ENCODE measurements at places on chromosomes 2 and 18.

- no peak for DNase-seq
Measured at GRCh38 chr2:203891474-203891873, 23.9 kb downstream of the CTLA4 start.

DNA sequence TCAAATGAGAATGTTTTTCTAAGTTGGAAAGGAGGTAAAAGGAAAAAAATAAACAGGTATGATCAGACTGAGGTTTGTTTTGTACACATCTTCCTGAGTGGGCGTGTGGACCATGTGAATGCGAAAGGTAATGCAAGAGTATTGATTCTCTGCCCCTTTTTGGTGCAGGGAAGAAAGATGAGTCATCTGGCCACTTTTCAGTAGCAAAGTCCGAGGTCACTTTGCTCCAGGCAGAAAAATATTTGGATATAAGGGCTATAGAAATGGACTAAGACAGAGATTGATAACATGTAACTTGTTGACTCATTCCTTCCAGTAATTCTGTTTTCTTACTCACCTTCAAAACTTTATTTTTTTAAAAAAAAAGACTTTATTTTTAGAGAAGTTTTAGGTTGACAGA, 130.5 kb downstream of the DSEL start:
- no peak for DNase-seq

DNA sequence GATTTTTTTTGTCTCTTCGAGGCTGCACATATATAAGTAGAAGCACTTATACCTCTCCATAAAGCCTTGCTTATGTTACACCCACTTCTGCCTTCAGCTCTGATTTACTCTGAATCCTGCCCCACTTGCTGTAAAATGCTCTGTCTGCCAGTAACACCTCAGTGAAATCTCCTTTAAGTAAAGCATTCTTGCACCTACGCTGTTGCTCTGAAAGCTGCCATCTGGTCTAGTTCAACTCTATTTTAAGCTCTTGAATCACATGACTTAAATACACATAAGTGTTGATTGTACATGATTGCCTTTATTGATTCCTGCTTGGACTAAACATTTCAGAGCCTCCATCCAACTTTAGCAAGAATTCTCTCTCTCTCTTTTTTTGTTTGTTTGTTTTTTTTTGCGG, 609.0 kb upstream of the CELF4 start:
- no peak for DNase-seq

GRCh38 chr18:58958628-58959027, 94.0 kb downstream of the ZNF532 start:
- DNase-seq = no peak

DNA sequence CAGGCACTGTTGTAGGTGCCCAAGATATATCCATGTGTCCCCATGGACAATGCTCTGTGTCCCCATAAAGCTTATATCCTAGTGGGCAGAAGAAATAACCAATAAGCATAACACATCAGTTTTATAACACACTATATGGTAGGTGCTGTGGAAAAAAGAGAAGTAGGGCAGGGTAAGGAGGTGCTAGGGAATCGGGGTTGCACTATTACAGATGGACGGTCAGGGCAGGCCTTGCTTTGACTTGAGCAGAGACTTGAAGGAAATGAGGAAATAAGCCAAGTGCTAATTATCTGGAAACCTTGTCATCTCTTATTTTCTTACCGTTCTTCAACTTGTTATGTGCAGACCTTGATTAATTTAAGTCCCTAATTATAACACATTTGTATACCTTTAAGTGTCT, 82.0 kb downstream of the PHLPP1 start:
- DNase-seq = no peak

- no peak for DNase-seq
Measured at GRCh38 chr2:199441759-199442158, 16.0 kb downstream of the SATB2 start.

DNA sequence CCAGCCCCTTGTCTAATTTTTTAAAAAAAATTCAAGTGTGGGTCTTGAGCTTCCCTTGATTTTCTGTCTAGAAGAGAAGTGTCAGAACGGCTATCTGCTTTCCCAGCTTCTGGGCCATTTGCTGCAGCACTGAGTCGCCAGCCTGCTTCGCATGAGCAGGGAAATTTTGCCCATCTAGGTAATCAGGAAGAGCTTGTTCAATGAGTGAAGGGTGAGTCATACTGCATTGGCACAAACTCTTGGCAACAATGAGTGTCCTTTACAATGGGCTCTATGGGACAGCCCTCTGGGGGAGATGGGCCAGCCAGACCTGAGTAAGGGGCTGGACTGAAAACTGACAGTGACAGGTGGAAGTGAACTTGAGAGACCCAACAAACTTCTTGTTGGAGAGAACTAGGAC, 2.4 kb upstream of the RNF144A start:
- no peak for DNase-seq

DNA sequence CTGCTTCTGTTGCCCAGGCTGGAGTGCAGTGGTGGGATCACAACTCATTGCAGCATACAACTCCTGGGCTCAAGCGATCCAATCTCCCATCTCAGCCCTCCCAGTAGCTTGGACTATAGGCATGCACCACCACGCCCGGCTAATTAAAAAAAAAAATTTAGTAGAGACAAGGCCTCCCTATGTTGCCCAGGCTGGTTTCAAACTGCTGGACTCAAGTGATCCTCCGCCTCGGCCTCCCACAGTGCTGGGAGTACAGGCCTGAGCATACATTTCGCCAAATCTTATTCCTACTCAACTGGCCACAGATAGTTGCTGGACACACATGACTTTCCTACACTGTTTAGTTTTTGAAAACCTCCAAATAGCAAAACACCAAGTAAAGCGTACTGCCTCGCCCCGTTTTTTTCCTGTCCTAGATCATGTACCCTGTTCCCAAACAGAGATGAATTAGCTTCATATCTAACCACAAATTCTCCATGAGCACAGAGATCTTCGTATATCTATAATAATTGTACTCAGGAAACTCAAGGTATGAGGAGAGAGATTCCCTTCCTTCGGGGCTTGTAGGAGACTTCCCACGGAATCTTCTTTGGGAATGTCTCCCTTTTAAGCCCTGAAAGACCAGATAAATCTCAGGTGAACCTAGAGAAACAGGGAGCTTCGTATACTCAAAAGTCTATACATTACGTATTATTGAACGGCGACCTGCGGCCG, 598 bp upstream of the C2orf69 start:
- DNase-seq = no peak

DNA sequence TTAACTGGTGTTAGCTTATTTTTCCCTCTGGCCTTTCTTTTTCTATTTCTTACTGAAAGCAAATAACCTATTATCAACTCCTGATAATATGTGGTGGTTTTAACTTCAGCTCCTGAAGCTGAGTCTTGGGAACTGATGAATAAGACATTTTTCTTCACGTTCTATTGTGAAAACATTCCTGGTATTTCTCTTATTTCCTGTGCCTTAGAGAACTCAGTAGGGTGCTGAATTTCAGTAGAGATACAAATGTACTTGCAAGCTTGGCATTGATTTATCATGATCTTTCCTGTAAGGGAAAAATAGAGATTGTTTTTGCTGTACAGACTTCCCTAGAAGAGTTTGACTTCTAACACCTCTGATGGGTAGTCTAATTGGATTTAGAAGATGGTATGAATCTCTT, 52.8 kb upstream of the DCC start:
- DNase-seq = no peak

DNA sequence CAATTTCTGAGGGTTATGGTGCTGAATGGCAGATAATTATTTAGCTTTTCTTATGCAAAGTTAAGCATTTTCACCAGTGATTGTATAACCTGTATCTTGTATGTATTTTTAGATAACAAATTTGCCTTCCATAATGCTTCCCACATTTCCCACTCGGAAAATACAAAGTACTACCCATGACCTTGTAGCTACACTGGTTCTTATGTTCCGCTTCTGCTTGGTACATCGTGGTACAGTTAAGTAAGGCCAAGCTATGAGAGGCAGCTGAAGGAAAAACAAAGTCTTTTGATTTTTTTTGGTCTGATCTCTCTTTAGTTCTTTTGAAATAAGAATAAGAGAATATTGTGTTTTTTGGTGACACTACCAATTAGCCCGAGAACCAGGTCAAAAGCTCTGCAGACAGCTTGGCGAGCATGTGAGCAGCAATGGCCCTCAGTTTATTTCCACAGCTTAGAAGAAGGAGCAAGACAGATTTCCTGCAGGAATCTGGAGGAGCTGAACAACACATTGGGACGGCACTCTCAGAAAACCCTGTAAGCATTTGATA, 26.8 kb downstream of the SH3YL1 start:
- DNase-seq = no peak

DNA sequence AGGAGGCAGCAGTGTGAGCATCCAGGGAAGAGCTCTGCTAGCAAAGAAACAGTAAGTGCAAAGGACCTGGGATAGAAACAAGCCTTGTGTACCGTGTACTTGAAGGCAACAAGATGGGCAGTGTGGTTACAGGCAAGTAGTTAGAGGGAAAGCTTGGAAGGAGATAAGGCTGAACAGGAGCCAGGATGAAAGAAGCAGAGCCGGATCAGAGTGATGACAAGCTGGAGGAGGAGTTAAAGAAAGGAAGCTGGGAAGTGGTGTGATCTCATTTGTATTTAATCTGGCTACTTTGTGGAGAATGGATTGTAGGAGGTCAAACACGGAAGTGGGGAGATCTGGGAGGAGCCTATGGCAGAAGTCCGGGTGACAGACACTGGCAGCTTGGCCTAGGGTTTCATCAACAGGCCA, 44.7 kb upstream of the VPS54 start:
- no peak for DNase-seq

DNA sequence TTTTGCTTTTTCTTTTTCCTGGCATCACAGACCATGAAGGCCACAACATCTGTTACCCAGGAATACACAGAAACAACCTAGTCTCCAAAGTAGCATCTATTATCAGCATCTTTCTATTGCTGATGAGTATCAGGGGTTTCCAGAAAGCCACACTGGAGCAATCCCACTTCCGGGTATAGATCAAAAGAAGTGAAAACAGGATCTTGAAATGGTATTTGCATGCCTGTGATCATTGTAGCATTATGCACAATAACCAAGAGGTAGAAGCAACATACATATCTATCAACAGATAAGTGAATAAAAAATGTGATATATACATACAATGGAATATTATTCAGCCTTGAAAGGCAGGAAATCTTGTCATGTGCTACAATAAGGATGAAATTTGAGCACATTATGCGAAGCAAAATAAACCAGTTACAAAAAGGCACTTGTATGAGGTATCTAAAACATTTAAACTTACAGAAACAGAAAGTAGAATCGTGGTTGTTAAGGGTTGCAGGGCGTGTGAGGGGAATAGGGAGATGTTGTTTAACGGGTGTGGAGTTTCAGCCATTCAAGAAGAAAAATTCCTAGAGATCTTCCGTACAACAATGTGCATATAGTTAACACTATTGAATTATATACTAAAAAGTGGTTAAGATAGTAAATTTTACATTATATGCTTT, 115.1 kb downstream of the KCNE4 start:
- DNase-seq = no peak

- no peak for DNase-seq
Measured at GRCh38 chr18:25167612-25168410, 184.2 kb downstream of the ZNF521 start.

DNA sequence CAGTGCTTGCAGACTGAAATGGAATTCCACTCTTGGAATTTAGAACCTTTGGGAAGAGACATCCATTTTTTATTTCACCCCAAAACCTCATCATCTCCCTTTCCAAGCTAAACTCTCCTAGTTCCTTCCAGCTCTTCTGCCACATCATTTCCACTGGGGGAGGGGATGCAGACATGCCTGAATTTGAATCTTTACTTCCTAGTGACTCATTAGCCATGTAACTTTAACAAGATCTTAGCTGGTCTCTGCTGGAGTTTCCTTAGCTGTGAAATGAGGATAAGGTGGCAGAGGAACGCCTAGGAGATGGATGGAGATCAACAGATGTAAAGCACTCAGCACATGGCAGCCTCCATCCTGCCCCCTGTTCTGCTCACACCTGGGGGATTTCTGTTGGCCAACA, 266.8 kb downstream of the EN1 start:
- DNase-seq = no peak

DNA sequence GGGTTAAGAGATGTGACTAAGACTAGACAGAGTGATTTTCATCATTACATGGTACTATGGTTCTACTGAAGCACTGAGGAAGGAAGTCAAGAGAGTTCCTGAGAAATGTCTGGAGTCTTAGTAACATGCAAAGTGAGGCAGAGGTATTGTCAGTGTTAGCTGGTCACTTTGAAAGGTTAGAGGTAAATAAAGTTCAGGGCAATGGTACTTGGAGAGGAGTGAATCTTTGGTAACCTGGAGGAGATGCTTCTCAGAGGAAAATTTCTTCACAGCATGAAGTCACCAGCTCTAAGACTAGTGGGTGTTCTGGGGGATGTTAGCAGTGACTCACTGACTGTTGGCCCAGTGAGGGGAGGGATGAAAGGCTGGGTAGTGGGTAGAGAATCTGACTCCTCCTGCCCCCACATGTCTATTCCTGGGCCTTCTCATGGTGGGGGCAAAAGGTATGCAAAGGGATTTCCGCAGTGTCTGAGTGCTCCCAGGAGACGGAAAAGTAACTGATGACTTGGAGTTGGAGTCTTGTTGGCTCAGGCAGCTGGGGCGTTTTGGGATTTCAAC, 23.3 kb upstream of the IL1RN start:
- DNase-seq = no peak

GRCh38 chr2:20205915-20206524, 18.9 kb downstream of the SDC1 start:
- DNase-seq = no peak

DNA sequence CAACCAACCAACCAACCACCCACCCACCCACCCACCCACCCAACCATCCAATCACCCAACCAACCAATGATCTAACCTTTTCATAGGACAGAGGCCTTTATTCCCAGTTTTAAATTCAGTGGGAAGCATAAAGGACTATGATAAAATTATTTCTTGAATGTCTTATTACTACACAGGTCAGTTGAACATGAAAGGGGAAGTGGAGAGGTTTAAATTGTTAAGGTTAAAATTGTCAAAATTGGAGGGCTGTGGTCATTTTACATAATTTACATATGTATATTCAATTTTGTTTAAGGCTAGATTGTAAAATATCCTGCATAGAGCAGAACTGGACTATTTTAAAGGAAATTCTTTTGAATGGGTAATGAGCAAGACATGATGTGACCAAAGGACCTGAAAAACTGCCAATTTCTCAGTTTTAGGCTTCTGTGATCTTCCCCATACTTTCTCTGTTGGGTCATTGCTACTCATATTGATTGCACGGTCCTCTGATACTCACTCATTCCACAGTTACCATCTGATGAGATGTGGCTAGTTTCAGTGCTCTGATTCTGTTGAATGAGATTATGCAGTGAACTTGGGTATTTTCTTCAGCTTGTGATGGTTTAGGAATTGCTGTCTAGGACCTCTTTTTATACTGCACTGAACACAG, 127.4 kb downstream of the PLCL1 start:
- no peak for DNase-seq

All from right atrium auricular region (tissue), 2 donors.